ENCODE measurements at places on chromosomes 1 and 21. TPM values are rescaled to one million over a fixed set of nuclear protein-coding genes. Genes with fewer than 3 reads are reported as not detected.

DNA sequence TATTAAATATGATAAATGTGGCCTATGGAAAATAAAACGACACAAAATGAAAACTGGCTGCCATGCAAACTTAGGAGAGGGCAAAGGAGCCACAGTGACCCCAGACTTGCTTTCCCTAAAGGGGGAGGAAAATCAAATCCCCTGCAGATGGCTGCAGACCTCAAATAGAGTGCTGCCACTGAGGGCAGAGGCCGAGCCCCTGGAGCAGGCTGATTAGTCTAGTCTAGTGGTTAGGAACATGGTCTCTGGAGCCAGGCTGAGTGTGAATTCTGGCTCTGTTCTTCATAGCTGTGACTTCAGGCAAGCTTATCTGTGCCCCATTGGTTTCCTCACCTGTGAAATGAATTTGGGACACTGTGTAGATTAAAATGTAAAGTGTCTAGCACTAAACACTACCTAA, 60.8 kb downstream of the ITPKB start:
- ATAC-seq, result no peak

GRCh38 chr1:56453016-56453415, 126.3 kb downstream of the PLPP3 start:
- peak; percentile 37 for ATAC-seq

DNA sequence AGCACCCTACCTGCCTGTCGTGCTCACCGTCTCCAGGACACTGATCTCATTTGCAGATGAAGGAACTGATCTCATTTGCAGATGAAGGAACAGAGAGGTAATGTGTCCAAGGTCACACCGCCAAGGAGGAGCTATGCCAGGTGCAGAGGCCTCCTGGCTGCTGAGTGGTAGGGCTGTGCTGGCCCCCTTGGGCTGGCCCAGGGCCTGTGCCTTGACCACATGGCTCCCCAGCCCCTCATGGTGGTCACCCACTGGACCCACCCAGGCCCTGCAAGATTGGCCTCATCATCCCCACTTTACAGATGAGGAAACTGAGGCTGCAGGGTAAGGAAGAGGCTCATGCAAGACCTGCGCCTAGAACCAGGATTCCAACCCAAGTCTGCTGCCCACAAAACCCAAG, 628.3 kb downstream of the MATN1 start:
- no peak for ATAC-seq

- ATAC-seq, result no peak
These were observed 226.3 kb downstream of the SETD4 start for GRCh38 chr21:35833991-35834390.

DNA sequence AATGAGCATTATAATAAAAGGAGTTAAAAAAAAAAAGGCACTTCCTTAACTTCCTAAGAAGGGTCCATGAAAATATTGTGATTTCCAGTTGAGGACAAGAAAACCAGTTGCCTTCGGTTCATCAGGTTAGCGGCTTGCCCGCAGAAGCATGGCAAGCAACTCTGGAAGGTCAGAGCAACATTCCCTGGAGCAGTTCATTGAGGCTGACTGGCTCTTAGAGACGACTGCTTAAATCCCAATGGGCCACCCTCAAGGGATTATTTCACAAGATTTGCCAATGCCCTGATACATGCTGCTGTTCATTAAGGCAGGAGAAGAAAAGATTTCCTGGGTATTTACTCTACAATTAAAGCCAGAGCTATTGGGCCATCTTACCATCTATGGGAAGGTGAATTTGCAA, 29.0 kb upstream of the CASQ2 start:
- no peak for ATAC-seq

DNA sequence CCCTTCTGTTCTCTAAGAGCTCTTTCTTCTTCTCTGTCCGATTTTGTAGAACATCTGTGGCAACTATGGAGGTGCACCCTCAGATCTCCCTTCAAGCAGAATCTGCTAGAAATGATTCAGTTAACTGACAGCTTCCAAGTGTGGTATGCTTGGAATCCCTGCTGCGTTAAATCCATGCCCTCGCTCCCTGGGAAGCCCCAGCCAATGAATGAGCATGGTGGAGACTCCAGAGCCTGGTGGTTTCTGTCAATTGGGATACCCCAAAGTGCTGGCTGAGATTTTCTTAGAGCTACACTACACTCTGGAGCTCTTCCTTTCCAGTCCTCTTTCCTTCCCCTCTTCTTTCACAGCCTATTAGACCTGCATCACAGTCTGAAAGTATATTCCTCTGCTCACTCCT, 116.3 kb upstream of the C1orf21 start:
- ATAC-seq, result no peak

GRCh38 chr21:25708467-25709065, 26.1 kb downstream of the ATP5PF start:
- ATAC-seq, result no peak

DNA sequence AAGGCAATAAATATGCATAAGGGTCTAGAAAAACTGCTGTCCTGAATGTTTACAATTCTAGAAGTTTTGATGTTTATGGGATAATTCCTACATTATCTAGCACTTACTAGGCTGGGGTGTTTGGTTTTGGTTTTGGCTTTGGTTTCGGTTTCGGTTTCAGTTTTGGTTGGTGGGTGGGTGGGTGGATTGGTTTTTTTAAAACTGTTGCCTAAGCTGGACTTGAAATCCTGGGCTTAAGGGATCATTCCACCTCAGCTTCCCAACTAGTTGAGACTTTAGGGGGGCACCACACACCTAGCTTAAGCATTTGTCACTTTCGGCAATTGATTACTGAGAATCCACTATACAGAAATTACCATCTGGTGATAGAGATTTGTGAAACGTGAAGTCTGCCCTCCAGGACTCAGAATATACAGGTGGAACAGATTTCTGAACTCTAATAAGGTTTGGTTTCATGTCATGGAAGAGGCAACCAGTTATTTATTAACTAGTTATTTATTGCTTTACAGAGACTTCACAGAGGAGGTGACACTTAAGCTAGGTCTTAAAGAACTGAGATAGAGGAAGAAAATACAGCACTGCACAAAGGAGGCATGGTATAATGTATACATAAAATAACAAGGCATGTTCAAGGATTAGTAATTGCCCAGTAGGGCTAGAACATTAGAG, 69.6 kb downstream of the PIK3R3 start:
- no peak for ATAC-seq

DNA sequence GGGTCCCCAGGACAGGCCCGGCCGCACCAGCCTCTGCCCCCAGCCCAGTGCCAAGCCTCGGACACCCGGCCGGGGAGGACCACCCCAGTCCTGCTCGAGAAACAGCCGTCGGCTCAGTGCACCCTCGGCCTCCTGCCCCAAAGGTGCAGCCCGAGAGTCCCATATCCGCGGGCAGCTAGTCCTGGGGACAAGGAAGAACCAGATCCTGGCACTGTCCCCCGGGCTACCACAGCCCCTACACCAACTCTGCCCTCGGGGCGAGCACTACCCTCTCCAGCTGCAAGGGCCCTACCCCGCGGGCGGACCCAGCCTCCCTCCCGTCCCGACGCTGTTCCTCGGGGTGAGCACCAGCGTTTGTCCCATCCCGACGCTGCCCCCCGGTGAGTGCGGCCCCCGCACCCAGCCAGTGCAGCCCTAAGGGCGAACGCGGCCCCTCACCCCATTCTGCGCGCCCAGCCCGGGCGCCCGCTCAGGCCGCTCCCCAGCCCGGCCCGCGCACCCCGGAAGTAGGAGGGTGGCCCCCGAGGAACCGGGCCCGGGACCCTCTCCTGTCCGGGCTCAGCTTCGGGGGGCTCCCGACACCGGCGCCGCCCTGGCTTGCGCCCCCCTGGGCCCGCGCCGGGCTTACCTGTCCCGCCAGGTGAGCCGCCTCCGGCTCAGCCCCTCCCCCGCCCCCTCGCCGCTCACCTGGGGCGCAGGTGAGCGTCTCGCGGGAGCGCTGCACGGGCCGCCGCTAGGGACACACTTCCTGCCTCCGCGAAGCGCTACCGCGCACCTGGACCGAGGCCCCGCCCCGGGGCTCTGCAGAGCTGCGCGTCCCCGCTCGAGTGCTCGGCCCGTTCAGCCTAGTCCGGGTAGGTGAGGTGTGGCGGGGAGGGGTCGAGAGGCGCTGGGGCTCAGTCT, at the start of gene KDF1:
KDF1 (minus strand) TSS at position 747 of the 903 bp plus-strand sequence. CDS start 8,088 bp downstream, outside the sequence.
- no peak for ATAC-seq

IVL gene
- total RNA-seq, result 1.1 TPM

NR5A2 gene
- 3.9 TPM for total RNA-seq

HSF2BP gene
- 2.4 TPM for total RNA-seq

LIN28A gene
- not detected for total RNA-seq

FMO3 gene
- total RNA-seq, result 5.5 TPM

PTGFR gene
- total RNA-seq, result 2.0 TPM

IFI6 gene
- total RNA-seq, result 28.5 TPM

TRIM46 gene
- not detected for total RNA-seq

DMRTA2 gene
- not detected for total RNA-seq

OR2M3 gene
- total RNA-seq, result not detected

Measured in gastroesophageal sphincter (tissue), 4 donors.